ENCODE measurements at places on chromosomes 7 and 10. TPM values are rescaled to one million over a fixed set of nuclear protein-coding genes. Genes with fewer than 3 reads are reported as not detected.

The HILPDA gene
- total RNA-seq = 34.5 TPM

The TCAF2 gene
- 10.5 TPM for total RNA-seq

The LIPN gene
- total RNA-seq = 42.8 TPM

The PSPH gene
- total RNA-seq = 4.1 TPM

The GPR158 gene
- not detected for total RNA-seq

The LRWD1 gene
- total RNA-seq = 9.8 TPM

The GNGT1 gene
- total RNA-seq = not detected

The CLRN3 gene
- total RNA-seq = not detected

The PLA2G12B gene
- not detected for total RNA-seq

The INHBA gene
- total RNA-seq = 1.2 TPM
